Stimulated activated CD8-positive, alpha-beta memory T cell treated with anti-CD3 and anti-CD28 coated beads, Interleukin-15, amount 100 ng/mL, for 4 hours (primary cell): ENCODE measurements at places on chromosomes 12 and 14.

DNA sequence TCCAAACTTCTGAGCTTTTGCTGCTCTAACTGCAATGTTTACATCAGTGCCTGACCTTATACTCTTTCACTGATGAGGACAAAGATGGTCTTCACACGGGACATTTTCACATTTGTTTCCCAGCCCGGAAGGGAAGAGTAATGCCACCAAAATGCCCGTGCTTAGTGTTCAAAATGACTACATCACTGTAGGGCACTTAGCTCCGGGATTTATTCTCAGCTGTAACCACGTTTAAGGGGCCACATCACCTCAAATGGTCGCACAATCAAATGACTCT is 2.9 kb downstream of the GSG1 start:
- no peak for DNase-seq

- no peak for DNase-seq
Measured at GRCh38 chr14:87688524-87688923, 304.5 kb downstream of the GALC start.

GRCh38 chr12:29797565-29798355 is 14.0 kb upstream of the TMTC1 start:
- no peak for DNase-seq

DNA sequence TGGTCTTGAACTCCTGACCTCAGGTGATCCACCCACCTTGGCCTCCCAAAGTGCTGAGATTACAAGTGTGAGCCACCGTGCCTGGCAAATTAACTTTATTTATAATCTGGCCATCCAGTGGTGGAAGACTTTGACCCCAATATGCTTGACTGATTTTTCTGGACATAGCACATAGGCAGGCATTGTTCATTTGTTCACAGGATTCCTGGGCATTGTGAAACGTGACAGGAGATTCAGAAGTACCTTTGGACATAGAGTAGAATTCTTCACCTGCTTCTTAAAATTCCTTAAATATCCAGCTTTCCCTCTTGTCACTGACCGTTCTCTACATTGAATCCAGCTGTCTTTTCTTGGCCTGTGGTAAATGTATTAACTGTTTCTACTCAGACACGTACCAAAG is 103.1 kb downstream of the SCN8A start:
- no peak for DNase-seq

GRCh38 chr14:106228541-106229158 is 702.3 kb downstream of the TMEM121 start:
- DNase-seq: no peak

- DNase-seq: peak; percentile 39
Measured at GRCh38 chr14:101961011-101961721, 3.2 kb upstream of the DYNC1H1 start.

DNA sequence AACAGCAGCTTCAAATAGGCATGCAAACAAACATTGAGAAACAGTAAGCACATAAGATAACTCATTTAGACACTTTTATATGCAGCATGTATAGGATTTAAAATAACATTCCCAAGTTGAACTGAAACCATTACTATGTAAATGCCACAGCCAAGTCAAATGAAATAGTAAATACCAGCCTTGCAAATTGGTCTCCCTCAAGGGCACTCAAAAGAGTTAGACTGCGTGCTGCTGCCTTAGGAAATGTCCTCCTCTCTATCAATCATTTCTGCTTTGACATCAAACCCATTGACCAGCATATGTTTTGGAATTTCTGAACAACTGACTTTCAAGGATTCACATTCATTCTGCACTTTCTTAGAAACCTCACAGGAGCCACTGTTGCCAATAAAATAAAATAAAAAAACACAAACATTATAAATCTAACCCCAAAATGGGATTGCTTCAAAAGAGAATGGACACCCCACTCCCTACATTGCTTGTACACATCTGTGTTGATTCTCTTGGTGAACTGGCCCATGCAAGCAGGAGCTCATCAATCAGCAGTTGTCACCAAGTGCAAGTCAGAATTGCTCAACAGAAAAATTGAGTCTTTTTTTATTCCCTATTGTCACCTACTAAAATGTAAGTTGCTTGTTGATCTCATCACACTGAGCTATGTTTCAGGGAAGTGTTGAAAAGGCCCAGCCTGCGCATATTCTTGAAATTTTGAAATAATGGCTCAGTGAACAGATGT is 256.2 kb downstream of the DAD1 start:
- DNase-seq: no peak

- no peak for DNase-seq
Measured at GRCh38 chr12:62977418-62977817, 42.5 kb upstream of the PPM1H start.
